Adrenal gland (tissue), 19 donors: ENCODE measurements at places on chromosomes 7 and 10.

DNA sequence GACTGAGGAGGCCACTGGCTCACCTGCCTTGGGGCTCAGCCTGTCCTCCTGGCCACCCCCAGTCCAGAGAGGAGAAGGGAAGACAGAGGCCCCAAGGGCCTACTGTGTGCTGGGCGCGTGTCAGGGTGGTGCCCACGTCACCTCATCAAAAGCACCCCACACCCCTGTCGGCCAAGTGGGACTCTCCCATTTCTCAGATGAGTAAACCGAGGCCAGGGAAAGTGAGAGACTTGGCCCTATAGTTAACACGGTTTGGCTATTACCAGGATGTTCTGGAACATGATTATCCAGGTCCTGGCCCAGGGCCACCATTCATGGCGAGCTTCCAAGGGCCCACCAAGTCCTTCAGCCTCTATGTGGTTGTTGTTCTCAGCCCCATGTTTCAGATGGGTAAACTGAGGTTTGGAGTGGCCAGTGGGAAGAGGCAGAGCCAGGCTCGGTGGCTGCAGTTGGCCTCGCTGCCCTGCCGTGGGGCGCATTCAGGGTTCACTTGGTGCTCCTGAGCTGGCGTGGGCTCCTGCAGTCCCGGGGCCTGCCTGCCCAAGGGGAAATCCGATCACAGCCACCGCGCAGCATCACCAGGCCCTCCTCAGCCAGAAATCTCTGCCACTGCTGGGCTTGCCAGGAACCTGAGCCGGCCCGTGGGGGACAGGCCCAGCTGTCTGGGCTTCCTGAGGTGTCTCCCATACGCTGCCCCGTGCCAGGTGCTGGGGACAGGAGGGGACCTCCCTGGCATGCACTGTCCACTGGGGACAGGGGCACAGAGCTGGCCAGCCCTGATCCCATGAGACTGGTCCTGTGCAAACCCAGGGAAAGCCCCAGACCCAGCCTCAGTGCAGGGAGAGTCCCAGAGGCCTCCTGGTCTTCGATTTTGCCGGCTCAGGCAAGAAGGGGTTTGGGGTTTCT lies 117.7 kb upstream of the TNRC18 start:
- no peak for DNase-seq

DNA sequence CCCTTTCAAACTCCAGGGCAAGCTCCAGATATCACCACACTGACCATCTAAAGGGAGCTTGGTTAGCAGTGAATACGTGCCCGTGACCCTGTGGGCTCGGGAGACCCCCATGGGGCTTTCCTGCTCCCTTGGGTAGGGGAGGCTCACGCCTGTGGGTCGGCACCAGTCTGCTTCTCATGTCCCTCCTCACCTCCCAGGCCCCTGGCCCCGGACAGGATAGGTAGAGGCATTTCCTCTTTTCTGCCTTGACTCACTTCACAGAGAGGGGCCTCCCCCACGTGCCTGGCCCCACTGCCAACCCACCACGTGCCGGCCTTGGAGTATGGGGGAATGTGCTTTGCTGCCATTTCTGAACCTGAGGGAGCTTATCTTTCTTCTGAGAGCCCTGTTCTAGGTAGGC lies 131.3 kb upstream of the FAM20C start:
- no peak for DNase-seq

GRCh38 chr10:124472071-124472470 lies 10.4 kb downstream of the LHPP start:
- no peak for DNase-seq

DNA sequence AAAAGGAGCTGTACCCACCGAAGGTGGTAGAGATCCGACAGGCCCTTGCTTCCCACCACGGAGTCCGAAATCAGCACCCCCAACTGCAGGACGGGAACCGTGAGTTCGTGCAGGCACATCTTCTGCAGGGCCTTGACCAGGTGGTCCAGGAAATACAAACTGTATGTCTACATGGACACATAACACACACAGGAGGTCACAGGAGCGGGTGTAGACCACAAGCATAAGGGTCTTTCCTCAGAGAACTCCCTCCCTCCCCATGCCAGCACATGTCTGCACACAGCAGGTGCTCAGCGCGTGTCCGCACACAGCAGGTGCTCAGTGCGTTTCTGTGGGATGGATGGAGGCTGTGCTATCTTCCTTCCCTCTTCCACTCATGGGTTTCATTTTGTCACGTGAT lies 69.7 kb downstream of the CFAP46 start:
- DNase-seq = no peak

- DNase-seq = no peak
Measured at GRCh38 chr10:30828680-30829079, 199.1 kb upstream of the LYZL2 start.

- DNase-seq = no peak
Measured at GRCh38 chr10:4312051-4312835, 513.8 kb upstream of the AKR1E2 start.

GRCh38 chr7:17131060-17131345 lies 167.4 kb upstream of the AHR start:
- DNase-seq = no peak

DNA sequence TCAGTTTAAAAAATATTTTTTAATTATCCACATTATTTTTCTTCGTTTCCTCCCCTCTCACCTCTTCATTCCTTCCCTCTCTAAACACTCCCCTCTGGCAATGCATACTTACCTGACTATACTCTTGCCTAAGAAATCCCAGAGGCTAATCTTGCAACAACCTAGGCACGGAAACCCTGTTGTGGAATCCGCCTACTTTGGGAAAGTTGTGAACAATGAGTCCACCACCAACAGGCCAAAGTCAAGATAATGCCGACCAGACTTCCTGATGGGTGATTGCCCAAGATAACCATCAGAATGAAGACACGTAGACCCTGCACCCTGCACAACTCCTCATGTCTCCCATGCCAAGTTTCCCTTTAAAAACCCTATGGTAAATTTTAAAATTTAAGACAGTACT lies 521.5 kb downstream of the KIF20B start:
- no peak for DNase-seq

GRCh38 chr7:131104596-131105293 lies 222.9 kb upstream of the MKLN1 start:
- DNase-seq = no peak

- DNase-seq = no peak
Measured at GRCh38 chr10:99941942-99942820, 67.6 kb downstream of the DNMBP start.

GRCh38 chr7:37259319-37259821 lies 189.3 kb downstream of the ELMO1 start:
- no peak for DNase-seq

GRCh38 chr7:30491417-30491816 lies 12.8 kb upstream of the NOD1 start:
- DNase-seq = no peak

- no peak for DNase-seq
Measured at GRCh38 chr7:75608451-75609122, 116.5 kb downstream of the SPDYE5 start.

GRCh38 chr10:70381471-70382421 lies 679 bp downstream of the LRRC20 start:
- peak; percentile 42 for DNase-seq

DNA sequence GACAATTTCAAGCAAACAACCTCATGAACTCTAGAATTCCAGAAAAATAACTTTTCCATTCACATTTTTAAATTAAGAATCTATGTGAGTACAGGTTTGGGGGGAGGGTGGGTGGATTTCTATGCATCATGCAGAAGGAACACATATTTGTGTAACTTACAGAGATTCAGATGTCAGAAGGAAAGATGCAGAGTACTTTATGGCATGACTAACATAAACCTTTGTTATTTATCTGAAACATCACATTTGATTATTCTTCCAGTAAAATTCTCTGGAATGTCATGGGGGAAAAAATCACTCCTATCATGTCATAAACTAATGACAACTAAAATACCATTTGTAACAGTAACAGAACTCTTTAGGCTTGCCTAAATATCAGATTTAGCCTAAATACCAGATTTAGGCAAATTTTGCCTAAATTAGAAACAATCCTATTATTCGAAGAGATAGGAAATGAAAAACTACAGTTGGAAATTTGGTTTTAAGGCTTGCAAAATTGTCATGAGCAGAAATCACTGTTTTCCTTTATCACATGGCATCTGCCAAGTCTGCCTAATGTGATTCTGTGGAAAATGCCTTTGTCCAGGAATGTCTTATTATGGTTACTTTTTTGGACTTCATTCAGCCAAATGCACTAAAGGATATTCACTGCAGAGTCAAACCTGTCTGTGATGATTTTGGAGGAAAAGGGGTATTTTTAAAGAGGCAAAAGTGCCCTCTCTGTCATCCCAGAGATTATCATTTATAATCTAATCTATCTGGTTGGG lies 527.7 kb upstream of the CELF2 start:
- DNase-seq = no peak

DNA sequence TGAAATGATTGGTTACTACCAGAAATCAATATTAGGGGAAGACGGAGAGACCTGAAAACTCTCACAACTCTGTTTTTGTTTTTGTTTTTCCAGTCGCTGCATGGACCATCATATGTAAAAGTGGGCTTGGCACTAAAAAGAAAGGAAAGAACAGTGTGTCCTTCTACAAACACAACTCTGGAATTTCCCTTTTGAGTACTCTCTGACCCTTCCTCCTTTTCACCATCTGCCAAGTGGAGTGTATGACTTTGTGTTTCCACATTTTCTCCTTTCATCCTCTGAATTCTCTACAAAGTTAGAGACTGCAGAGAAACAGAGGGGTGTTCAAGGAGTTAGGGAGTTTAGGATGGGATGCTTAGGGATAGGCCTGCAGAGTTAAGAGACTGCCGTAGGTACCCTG lies 92.0 kb downstream of the MDFIC start:
- no peak for DNase-seq

DNA sequence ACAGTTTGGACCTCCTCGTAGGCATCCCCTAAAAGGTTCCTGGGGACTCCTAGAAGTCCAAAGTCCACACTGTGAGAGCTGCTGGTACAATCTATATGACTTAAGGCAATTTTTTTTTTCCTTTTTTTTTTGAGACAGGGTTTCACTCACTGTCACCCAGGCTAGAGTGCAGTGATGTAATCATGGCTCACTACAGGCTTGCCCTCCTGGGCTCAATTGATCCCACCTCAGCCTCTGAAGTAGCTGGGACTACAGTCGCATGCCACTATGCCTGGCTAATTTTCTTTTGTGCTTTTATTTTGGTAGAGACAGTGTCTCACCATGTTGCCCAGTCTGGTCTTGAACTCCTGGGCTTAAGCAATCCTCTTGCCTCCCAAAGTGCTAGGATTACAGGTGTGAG lies 4.6 kb upstream of the SPOCK2 start:
- no peak for DNase-seq

DNA sequence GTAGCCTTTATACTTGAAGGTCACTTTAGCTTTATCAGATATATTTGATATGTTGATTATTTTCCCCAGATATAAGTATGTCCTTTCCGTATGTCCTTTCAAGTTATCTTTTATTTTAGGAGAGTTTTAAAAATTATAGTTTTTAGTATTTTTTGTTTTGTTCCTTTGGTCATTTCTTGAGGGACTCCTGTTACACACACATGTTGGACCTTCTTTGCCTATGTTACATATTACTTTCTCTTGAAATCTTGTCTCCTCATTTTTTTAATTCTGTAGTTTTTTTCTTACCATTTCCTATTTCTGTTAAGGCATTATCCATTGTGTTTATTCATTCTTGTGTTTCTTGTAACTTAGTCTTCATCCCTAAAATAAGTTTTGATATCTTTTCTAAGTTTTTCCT lies 23.9 kb downstream of the GLCCI1 start:
- no peak for DNase-seq

DNA sequence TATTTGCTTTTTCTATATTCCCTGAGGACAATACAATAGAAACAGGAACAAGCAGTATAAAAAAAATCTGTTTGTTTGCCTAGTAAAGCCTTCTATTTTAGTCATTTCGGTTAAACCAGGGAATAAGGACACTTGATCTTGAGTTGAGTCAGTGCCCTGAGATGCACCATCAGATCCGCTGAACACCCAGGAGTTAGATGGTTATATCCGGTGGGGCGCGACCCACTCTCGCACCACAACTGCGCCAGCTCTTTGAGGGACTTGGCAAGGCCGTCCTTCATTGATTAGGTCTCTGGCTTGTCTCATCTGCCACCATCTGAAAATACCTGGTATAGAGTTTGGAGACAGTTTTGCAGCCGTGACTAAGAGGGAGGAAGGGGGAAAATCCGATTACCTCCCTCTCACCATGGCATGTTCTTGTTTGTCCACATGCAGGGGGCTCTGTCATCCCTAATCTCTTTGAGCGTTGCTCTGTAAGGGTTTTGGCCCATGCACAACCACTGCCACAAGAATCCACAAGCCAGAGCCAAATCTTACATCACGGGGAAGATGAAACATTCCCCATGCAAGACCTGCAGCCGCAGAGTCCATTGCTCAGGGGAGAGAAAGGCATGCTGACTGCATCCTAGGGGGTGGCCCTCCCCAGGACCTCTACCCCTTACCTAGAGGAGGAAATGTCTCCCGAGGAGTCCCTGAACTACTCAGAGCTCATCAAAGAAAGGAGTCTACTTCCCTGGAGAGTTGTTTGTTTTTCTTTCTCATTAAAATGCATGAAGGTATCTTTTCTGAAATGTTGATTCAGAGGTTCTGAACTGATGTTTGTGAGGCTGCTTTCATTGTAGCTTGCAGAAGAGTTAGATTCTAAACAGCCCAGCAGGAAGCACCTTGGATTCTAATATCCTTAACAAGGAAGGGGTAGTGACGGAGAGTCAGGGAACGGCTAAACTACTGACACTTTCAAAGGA lies 101.6 kb upstream of the FAM171A1 start:
- no peak for DNase-seq

DNA sequence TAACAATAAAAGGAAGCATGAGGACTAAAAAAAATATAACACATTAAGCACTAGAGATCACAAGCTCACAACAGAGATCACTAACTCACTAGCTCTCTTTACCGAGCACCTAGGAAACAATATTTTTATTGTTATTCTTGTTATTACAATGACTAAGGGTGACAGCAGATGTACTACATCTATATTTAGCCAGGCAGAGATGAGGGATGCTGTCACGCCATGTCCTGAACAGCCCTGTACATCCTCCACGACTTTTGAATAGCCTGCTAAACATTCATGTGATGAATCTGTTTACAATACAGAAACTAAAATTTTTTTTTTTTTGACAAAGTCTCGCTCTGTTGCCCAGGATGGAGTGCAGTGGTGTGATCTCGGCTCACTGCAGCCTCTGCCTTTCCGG lies 22.7 kb downstream of the FAM133B start:
- no peak for DNase-seq

DNA sequence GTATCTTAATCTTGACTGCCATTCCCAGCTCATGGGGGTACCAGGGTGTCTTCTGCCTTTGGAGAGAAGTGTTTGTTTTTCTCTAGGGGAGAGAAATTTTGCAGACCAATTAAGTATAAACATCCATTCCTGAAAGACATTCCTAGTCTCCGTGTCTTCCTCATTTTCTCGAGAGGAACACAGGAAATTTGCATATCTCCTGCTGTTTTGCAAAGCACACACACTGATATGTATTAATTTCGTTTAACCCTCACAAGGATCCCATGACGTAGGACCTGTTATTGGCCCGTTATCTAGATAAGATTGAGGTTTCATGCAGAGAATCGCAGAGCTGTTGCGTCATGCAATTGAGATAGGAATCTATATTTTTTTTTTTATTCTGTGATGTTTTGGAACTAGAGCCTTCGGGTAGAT lies 944 bp downstream of the RHBDD2 start:
- peak; percentile 87 for DNase-seq

- no peak for DNase-seq
Measured at GRCh38 chr10:22589851-22590514, 124.4 kb downstream of the PIP4K2A start.

- DNase-seq = no peak
Measured at GRCh38 chr7:107007007-107007891, 37.3 kb upstream of the PRKAR2B start.

- DNase-seq = no peak
Measured at GRCh38 chr10:110818311-110819256, 53.1 kb upstream of the PDCD4 start.
